Activated naive CD4-positive, alpha-beta T cell treated with anti-CD3 and anti-CD28 coated beads, Interleukin-2, amount 50 U/mL, for 72 hours (primary cell): ENCODE measurements at places on chromosomes 4 and X.

DNA sequence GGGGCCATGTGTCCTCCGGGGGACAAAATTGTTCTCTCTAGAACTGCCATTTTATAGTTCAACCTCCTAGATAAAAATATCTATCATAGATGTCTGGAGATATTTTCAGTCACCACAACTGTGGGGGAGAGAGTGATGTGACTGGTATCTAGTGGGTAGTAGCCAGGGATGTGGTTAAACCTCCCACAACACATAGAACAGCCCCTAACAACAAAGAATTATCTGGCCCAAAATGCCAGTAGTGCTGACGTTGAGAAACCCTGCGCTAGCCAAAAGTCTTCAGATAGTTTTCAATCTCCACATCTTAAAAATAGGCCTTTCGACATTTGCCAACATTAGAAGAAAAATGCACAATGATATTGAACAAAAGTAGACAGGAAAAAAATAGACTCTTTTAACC, 19.0 kb upstream of the SUPT20HL2 start:
- no peak for DNase-seq

DNA sequence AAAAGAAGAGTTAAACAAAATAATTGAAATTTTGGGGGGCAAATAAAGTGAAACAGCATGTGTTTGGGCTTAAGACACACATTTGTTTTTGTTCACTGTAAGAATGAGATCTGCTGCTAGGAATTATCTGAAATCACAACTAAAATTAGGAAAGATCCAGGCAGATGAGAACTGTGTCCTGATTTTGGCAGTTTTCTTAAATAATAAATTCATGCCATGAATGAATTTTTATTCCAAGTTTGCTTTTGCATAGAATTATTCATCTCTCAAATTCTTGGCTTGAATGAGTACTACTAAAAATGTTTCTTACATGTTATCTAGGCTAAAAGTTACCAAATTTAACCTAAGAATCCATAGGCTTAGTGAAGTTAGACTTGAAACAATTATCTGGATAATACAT, 321.7 kb downstream of the ANK2 start:
- DNase-seq = no peak

GRCh38 chrX:153777261-153778090, 3.4 kb upstream of the SRPK3 start:
- no peak for DNase-seq

- no peak for DNase-seq
Observed at GRCh38 chrX:11105080-11105479, 6.1 kb upstream of the HCCS start.

GRCh38 chrX:128931071-128931470, 592.2 kb downstream of the SMARCA1 start:
- DNase-seq = no peak

DNA sequence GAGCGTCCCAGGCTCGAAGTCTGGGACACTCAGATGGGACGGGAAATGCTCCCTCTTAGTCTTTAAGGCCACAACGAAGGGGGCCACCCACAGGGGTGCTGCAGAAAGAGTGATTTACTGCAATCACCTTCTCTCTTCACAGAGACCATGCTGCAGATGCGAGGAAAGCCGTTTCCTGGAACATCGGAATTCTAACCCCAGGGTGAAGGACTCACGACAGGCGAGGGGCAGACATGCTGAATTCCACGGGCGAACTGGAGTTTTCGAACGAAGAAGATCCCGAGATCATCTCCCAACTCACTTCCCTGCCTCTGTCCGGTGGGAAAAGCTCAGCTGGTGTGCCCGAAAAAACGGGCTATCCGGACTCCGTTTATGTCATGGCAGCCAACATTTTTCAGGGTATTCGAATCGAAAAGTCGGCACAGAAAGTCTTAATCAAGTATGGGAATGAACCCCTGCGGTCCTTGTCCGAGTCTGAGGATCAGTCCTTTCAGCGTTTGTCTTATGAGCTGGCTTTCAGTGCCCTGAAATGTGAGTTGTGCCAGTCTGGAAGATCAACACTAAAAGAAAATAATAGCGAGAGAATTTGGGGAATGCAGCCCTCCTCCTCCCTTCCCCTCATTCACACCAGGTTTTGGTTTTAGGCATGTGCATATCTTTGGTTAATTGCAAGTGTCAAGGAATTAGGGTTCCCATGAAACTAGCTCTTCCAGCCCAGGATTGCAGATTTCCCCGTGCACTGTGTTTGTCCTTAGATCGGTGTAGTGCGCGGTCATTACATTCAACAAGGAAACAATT, 905 bp downstream of the NSUN7 start:
- DNase-seq = no peak

DNA sequence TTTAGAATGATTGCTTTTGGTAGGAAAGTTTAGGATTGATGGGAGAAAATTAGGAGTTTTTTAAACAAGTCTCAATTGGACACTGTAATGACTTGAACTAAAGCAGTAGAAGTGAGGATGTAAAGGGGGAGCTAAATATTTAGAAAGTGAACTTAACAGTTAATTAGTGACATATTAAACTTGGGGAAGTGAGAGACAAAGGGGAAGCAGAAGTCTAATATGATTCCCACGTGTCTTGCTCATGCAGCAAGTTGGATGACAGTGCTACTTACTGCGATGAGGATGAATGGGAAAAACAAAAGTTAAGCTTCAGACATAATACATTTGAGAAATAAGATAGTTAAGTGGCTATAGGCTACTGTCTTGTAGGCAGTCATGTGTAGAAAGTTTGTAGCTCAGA, 110.4 kb downstream of the RPA4 start:
- DNase-seq = no peak

DNA sequence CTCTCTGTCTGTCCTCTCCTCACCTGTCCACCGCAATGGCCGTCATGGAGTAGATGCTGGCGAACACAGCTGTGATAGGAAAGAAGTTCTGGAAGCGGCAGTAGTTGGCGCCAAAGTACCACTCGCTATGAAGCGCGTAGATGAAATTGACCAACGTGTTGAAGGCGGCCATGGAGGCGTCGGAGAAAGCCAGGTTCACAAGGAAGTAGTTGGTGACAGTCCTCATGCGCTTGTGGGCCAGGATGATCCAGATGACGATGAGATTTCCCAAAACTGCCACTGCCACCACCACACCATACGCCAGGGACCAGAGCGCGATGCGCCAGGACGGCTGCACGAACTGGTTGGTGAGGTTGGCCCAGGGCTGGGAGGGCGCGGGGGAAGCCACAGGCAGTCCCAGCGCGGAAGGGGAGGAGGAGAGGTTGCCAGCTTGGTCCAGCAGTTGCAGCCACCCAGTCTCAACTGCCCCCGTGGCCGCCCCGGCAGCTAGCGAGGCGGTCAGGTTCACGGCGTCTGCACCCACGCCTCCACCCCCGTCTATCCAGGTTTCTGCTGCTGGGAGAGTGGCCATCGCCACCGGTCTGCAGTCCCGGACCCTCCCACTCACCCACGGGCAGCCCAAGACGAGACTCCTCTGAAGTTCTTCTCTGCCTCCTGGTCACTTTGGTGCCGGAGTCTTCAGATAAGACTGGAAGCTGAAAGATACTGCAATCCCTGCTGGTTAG, 518 bp downstream of the TACR3 start:
- no peak for DNase-seq

DNA sequence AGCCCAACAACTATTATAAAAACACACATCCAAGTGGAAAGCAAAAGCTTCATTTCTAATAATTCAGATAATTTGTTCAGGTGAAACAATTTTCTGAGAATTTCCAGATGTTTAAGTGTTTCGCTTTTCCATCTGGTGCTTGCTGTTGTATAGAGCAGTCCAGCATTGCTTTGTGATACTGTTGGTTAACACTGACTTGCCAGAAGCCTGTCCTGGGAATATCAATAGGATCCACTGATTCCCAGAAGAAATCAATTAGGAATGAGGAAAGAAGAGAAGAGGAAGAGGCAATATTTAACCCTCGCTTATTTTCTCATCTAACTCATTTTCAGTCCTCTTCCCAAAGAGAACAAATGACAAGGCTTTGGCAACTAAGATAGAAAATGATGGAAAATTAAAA, 94.9 kb upstream of the DDIT4L start:
- no peak for DNase-seq

- DNase-seq = no peak
Observed at GRCh38 chr4:185654965-185655554, 119.8 kb upstream of the PDLIM3 start.

DNA sequence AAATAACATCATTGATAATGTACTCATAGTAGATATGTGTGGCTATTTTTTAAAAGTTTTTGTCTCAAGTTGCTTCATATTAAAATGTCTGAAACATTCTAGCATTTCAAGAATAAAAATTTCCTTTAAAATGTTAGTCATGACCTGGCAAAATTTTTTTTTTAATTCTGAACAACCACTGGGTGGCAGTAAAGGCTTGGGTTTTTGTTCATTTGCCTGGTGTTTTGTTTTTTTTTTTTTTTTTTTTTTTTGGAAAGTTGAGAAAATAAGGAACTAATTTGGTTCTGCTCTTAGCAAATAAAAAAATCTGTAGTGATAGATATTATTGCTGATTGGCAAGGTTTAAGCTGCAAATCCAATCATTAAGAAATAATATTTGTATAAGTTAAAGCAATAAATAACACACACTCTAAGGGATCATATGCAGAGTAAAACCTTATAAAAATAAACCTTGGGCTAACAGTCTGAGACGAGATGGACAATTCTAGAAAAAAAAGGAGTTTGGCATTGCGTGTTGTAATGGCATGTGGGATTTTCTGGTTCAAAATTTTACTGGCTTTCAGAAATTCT, 81.4 kb downstream of the CEP44 start:
- DNase-seq = peak; percentile 15

GRCh38 chr4:189780391-189780790, 160.3 kb upstream of the FRG1 start:
- no peak for DNase-seq

- no peak for DNase-seq
Observed at GRCh38 chrX:10108288-10108687, 48.5 kb upstream of the CLCN4 start.

DNA sequence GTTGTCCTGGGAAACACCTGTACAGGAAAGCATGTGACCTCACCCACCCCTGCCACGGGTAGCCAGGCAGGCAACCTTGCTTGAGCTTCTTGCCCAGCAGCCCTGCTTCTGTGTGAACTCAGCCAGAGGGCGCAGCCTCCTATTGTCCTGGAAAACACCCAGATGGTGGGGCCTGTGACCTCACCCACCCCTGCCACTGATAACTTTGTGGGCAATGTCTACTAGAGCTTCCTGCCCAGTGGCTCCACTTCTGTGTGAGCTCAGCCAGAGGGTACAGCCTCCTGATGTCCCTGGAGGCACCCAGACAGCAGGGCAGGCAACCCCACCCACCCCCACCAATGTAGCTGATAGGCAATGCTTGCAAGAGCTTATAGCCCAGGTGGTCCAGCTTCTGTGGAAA, 146.3 kb downstream of the DTHD1 start:
- DNase-seq = no peak

- DNase-seq = peak; percentile 39
Observed at GRCh38 chrX:137031517-137032340, 2.1 kb downstream of the GPR101 start.

DNA sequence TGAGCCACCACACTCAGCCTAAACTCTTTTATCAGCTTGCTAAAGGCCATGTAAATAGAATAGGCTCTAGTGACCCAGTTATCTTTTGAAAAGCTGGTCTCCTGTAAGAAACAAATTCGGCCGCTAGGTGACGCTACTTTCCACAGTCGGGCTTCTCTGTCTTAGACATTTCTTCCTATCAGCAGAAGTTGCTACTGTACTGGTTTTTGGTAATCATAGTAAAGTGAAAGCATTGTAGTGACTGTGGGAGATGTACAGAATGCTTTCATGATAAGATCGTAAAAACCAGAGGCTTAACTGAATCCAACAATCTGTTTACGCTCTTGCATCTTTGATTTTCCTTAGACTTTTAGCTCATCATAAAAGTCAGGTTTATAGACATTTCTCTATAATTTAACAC, 82.6 kb downstream of the GK start:
- peak; percentile 70 for DNase-seq

DNA sequence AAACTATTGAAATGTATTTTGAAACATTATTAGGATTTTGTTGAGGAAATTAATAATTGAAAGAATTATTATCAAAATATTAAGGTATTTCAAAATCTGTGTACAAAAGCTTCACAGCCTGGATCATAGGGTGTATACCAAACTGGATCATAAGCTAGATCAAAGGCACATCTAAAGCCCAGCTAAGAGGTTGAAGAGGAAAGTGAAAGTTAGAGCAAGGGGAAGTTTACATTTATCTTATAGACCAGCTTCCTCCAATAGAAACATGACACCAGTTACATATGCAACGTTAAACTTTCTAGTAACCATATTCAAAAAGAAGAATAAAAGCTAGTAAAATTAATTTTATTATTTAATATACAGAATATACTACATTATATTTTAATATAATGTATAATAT, 227.2 kb upstream of the BMP3 start:
- no peak for DNase-seq

GRCh38 chrX:71292669-71293365, 8.7 kb upstream of the ITGB1BP2 start:
- DNase-seq = no peak

DNA sequence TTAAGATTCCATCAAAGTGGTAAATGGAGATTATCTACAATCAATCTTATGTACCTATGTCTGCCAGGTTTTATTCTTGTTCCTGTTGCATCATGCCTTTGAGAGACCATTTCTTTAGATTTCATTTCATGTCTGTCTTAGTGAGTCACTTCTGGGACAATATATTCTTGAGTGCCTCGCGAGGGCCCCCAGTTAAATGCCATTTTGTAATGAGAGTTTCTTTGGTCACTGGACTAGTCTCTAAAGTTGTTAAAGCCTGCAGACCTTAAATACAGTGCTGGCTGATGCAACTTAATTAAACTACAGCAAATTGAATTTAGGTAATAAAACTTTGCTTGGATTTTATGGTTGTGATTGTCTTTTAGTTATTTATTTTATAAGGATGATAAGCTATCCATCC, 87.2 kb upstream of the PITX2 start:
- DNase-seq = no peak

DNA sequence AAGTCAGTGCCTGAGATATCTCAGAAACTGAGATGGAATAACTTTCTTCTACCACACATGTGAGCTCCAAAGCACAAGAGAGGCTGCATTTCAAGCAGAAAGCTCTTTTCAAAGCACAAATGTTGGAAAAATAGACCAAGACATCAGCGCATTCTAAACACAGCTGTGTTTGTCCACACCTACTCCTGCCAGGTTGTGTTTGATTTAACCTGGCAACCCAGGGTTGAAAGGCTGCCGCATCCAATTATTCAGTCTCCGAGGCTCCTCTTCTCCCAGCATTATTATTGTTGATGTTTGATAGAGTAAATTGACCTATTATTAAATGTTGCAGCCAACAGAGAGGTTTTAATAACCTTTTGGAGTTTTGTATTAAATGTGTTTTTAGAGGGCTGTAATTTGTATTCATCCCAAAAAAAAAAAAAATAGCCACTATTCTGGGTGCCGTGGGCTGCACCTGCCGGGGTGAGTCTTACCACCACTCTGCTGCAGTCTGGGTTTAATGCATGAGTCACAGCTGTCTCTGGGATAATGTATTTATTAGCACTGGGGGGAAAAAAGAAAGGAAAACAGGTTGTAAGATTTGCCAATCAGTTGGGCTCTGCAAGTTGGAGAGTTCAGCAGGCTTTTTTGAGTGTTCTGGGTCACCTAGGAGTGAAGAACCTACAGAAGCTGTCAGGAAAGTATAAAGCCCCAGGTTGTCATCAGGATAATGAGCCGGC, 105.2 kb upstream of the NOCT start:
- DNase-seq = no peak
